ENCODE measurements at places on chromosomes 1 and 21.
A peak's percentile ranks its signal among the peaks of the same experiment; 100 is the strongest.

GRCh38 chr1:72516264-72516663, 233.9 kb upstream of the NEGR1 start:
- no peak overlapping the region for H3K27ac ChIP-seq
- DNase-seq, result no peak
- no peak overlapping the region for H3K4me3 ChIP-seq
- H3K36me3 ChIP-seq, result no peaks in the 10 kb centered on the region
- no peaks in the 10 kb centered on the region for H3K27me3 ChIP-seq
- H3K4me1 ChIP-seq, result no peaks in the 10 kb centered on the region

- H3K27me3 ChIP-seq, result no peaks in the 10 kb centered on the region
- H3K4me1 ChIP-seq, result no peaks in the 10 kb centered on the region
- H3K27ac ChIP-seq, result no peak overlapping the region
- no peaks in the 10 kb centered on the region for H3K36me3 ChIP-seq
- H3K4me3 ChIP-seq, result no peak overlapping the region
Measured at GRCh38 chr21:39666026-39666425, 53.3 kb downstream of the B3GALT5 start.

DNA sequence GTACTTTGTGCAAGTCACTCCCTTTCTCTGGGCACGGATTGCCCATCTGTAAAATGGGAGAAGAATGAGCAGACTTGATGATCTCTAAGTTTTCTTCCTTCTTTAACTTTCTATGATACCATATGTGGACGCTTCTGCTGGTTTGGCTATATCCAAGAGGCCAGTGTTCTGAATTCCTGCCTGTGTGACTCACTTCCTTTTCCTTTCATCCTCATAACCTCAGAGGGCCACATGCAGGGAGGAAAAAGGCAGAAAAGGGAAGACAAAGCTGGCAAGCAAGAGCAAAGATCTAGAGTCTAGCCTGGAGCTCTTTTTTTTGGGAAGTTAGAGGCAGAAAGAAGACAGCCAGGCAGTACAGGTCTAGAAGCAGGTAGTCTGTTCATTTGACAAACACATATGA, 151.2 kb downstream of the OMA1 start:
- peak overlapping the region; percentile 56 for H3K27ac ChIP-seq
- H3K4me3 ChIP-seq, result no peak overlapping the region
- H3K4me1 ChIP-seq, result peaks cover 11% of the 10 kb centered on the region
- no peaks in the 10 kb centered on the region for H3K27me3 ChIP-seq
- no peaks in the 10 kb centered on the region for H3K36me3 ChIP-seq

- H3K27me3 ChIP-seq, result peaks cover 3% of the 10 kb centered on the region
- H3K36me3 ChIP-seq, result no peaks in the 10 kb centered on the region
- H3K27ac ChIP-seq, result no peak overlapping the region
- no peak overlapping the region for H3K4me3 ChIP-seq
- DNase-seq, result no peak
- no peaks in the 10 kb centered on the region for H3K4me1 ChIP-seq
Measured at GRCh38 chr1:236460103-236460502, 63.7 kb upstream of the LGALS8 start.

GRCh38 chr1:29643838-29644440, 407.6 kb downstream of the PTPRU start:
- H3K4me3 ChIP-seq, result no peak overlapping the region
- H3K27me3 ChIP-seq, result peaks cover 2% of the 10 kb centered on the region
- H3K36me3 ChIP-seq, result no peaks in the 10 kb centered on the region
- H3K4me1 ChIP-seq, result peaks cover 2% of the 10 kb centered on the region

DNA sequence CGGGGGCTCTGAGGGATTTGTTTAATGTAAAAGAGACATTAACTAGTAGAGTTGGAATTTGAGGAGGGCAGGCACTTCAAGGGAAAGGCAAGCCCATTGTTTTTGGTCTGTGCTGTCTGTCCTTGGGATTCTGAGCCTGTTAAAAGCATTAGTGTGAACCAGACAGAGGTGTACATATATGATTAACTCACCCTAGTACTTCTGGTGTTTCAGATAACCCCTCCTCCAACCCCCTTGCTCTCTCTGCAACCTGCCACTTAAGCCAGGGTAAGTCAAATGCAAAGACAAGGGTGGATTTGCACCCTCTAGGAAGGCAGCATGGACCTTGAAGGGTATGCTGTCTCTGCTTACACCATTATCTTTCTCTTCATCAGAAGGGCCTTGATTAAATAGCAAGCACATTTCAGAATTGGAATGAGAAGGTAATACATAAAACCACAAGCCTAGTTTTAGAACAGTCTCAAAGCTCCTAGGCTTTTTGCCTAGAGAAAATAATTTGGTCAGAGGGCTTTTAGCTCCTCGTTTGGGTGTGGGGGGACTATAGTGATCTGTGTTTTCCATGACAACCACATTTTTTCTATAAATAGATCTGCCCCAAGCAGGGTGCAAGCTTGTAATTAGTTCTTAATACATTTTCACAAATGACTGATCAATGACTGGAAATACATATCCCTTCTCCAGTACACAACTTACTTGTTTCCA, 120.7 kb upstream of the SGIP1 start:
- no peaks in the 10 kb centered on the region for H3K27me3 ChIP-seq
- no peak overlapping the region for H3K4me3 ChIP-seq

- no peak overlapping the region for H3K4me3 ChIP-seq
- H3K4me1 ChIP-seq, result no peaks in the 10 kb centered on the region
- DNase-seq, result no peak
- peaks cover 14% of the 10 kb centered on the region for H3K27me3 ChIP-seq
- no peaks in the 10 kb centered on the region for H3K36me3 ChIP-seq
Measured at GRCh38 chr1:2493691-2494322, 17.7 kb downstream of the PLCH2 start.

DNA sequence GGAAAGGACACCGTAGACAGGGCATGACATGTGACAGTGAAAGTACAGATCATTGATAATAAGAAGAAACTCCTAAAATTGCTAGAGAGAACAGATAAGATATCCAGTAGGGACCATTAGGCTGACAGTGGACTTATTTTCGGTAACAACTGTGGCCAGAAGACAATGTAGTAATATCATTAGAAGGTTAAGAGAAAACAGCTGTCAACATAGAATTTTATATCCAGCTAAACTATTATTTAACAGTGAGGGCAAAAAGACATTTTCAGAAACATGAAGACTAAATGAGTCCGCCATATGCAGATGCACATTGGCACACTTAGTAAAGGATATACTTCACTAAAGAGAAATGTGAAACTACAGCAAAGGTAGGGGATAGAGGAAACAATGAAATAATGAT, 95.4 kb upstream of the GUCA2B start:
- no peak for DNase-seq
- no peak overlapping the region for H3K27ac ChIP-seq
- H3K4me3 ChIP-seq, result no peak overlapping the region
- no peaks in the 10 kb centered on the region for H3K4me1 ChIP-seq
- H3K36me3 ChIP-seq, result no peaks in the 10 kb centered on the region

DNA sequence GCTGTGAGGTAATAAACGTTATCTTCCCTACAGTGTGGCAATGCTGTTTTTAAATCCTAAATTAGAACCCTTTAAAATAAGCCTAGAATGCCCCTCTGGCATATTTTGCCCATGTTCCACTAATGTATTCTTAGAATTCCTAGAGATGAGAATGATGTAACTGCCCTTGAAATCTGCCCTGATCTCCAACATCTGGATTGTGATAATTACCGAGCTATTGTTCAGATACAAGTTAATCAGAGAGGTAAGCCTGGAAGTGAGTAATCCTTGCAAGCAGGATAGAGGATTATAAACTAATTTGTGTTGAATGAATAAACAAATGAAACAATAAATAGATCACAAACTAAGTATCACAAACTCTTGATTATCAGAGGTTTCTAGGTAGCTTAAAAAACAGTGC, 107.8 kb upstream of the DMRTA2 start:
- peaks cover 2% of the 10 kb centered on the region for H3K4me1 ChIP-seq
- H3K27me3 ChIP-seq, result no peaks in the 10 kb centered on the region
- H3K36me3 ChIP-seq, result no peaks in the 10 kb centered on the region
- no peak overlapping the region for H3K27ac ChIP-seq
- DNase-seq, result peak; percentile 11

GRCh38 chr1:202213361-202214088, 19.9 kb downstream of the LGR6 start:
- no peaks in the 10 kb centered on the region for H3K4me1 ChIP-seq
- H3K36me3 ChIP-seq, result no peaks in the 10 kb centered on the region
- no peak for DNase-seq

DNA sequence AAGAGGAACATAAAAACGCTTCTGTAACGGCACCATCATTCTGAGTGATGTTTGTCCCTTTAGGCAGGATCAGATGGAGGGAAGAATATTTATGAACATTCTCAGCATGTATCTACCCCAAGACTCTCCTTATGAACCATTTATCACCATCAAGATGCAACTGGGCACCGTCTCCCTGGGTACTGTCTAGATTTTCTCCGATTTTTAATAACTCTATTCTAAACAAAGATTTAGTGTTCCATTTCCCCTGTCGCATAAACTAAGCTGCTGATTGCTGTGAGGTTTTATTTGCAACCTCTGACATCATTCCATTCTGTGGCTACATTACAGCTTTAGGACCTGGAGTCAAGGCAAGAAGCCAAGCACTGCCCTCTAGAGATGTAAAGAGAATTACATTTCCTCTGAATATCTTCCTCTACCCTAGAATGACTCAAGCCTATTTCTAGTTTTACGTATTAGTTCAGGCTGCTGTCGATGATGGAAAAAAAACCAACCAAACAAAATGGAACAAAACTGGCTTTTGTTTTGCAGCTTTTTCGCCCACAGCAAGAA, 130.1 kb upstream of the MAP1LC3C start:
- no peak overlapping the region for H3K4me3 ChIP-seq
- no peak overlapping the region for H3K27ac ChIP-seq
- H3K36me3 ChIP-seq, result no peaks in the 10 kb centered on the region
- no peak for DNase-seq
